NCI-H1092 (cell line): ENCODE measurements at places on chromosomes 1 and 21.

GRCh38 chr1:29802181-29803068, 566.1 kb downstream of the PTPRU start:
- peak; percentile 79 for DNase-seq

GRCh38 chr1:210697185-210697584, 368.5 kb downstream of the HHAT start:
- no peak for DNase-seq

GRCh38 chr1:97841338-97841737, 79.5 kb downstream of the DPYD start:
- no peak for DNase-seq

DNA sequence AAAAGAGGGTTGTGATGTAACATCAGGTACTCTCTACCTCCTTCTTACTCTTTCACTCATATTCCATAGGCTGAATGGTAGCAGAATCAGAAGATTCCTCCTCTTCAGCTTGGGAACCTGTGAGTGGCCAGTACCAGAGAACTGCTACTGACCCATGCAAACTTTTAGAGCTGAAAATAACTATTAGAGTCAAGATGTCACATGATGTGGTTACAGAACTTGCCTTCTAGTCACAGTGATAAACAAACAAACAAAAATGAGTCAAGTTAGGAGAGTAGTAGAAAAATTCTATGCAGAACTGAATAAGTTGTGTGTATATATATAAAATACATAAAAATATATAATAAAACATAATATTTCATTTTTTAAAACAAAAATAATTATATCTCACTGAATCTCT, 47.6 kb upstream of the RGS1 start:
- DNase-seq: no peak

GRCh38 chr1:1230656-1231399, 973 bp downstream of the SDF4 start:
- no peak for DNase-seq
